Globus pallidus (tissue), 1 donor: ENCODE measurements at places on chromosomes 5 and 9.

- DNase-seq = no peak
Measured at GRCh38 chr9:80085668-80086067, 513.9 kb downstream of the TLE4 start.

DNA sequence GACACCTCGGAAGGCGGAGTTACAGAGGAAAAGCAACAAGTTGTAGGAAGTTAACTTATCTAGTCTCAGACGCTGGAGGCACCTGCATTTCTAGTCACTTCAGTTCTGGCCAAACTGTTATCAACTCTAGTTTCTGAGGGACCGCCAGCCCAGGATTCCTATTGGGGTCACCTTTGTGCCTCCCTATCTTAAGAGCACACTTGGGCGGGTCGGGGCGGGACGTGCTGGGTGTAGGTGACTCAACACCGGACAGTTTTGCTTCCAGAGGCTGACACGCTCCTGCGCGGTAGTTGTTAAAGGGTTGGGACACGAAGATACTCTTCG, 679 bp upstream of the KDM4C start:
- DNase-seq = peak; percentile 70

DNA sequence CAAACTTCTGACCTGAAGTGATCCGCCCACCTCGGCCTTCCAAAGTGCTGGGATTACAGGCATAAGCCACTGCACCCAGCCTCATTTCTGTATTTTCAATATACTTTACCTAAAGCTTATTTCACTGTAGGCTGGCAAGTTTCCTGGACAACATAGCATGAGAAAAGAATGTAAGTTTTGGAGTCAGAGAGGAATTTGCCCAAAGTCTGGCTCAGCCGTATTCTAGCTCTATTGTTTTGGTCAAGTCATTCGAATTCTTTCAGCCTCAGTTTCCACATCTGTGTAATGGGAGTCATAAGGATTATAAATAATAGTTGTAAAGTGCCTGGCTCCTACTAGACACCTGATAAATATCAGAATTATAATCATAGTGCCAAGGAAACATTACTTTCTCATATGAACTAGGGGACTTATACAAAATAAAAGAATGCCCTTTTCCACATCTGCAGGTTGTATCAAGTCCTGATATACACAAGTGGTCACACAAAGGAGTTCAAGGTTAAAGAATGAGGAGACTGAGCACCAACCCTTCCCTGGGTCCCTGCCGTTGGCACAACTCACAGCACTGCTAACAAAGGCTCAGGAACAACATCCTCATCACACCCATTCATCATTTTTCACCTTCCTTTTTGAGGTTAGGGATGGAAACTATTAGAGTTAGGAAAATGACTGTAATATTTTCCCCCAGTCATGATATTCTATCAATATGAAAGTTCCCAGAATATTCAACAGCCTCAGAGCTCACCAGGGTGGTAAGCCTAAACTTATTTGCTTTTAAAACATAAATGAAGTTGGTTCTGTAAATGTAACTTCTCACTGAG, 34.6 kb upstream of the RAI14 start:
- DNase-seq = no peak

DNA sequence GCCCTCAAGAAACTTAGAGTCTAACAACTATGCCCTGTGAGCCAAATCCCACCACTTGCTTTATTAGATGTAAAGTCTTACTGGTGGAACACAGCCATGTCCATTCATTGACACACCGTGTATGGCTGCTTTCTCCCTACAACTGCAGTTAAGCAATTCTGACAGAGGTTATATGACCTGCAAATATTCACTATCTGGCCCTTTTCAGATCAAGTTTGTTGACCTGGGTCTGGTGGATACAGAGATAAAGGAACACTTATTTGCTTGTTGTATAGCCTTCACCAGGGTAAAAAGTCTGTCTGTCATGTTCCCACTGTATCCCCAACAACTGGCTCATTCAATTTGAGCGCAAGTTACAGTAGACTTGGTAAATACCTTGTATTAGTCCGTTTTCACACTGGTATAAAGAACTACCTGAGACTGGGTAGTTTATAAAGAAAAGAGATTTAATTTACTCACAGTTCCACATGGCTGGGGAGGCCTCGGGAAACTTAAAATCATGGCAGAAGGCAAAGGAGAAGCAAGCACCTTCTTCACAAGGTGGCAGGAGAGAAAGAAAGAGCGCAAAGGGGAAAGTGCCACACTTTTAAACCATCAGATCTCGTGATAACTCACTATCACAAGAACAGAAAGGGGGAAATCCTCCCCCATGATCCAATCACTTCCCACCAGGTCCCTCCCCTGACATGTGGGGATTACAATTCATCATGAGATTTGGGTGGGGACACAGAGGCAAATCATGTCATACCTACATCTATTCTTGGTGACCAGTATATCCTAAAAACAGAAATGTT, 27.9 kb downstream of the DEPDC1B start:
- no peak for DNase-seq

DNA sequence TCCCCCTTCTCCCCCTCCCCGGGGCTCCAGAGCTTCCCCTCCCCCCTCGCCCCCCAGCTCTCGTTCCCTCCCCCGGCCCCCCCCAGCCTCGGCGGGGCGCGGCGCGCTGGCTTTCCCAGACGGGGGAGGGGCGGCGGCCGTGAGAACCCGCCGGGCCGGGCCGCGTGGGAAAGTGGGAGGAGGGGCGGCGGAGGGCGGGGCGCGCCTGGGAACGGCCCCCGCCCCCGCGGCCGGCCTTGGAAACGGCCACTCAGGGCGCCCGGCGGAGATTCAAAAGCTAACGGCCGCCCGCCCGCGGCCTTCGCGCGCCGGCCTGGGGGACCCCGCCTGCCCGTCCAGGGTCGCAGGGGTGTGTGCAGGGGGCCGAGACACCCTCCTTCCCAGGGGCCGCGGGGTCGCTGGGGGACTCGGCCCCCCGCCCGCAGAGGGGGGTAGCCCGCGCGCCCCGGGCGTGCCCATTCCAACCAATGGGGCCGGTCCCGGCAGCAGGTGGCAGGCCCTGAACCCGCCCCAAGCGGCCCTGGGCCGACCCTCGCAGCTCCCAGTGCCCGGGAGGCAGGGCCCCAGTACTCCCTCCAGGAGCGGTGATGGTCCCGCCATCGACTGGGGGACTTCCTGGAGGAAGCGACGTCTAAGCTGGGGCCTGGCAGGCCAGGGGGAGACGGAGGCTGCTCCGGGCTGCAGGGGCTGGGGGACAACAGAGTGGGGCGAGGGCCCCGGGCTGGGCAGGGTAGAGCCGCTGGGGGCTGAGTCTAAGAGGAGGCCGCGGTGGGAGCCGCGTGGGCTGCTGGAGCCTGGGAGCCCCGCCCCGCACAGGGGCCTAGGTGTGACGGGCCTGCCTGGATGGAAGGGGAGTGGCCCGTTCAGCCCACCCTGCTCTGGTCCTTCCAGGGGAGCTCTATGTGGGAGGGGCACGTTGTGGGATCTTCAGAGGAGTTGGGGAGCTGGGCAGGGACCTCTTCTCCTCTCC, 14.2 kb upstream of the NRARP start:
- no peak for DNase-seq

GRCh38 chr5:24547132-24547531, 97.6 kb downstream of the CDH10 start:
- DNase-seq = no peak

- DNase-seq = no peak
Measured at GRCh38 chr5:148491015-148491792, 107.4 kb downstream of the FBXO38 start.

DNA sequence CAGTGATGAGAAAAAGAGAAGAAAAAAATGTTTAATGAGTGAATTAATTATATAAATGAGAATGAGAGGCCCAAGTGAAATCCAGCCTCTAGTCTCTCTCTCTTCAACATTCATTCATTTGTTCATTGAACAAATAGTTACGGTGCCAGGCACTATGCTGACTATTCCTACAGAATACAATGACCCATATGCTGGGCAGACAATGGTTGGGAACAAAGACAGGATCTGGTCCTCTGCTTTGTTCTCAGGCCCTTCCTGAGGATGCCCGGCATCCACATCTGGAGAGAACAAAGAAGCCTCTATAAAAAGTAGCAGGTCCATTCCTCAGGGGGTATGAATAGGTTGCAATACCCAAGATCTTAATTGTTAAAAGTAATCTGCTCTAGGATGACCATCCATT, 6.9 kb downstream of the ADAM19 start:
- DNase-seq = peak; percentile 89

- no peak for DNase-seq
Measured at GRCh38 chr5:368183-369084, 46.9 kb downstream of the AHRR start.

DNA sequence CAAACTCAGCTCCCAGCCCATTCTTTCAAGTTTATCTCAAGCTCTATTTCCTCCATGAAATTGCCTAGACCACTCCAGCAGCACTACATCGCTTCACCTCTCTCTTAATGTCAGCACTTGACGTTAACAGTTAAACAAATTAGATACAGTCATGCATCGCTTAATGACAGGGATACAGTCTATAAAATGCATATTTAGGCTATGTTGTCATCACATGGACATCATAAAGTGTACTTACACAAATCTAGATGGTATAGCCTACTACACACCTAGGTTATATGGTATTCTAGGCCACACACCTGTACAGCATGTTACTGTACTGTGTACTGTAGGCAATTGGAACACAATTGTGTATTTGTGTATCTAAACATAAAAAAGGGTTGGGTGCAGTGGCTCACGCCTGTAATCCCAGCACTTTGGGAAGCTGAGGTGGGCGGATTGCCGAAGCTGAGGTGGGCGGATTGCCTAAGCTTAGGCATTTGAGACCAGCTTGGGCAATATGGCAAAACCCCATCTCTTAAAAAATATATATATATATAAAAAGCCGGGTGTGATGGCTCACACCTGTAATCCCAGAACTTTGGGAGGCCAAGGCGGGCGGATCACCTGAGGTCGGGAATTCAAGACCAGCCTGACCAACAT, 13.4 kb upstream of the PCSK5 start:
- no peak for DNase-seq

GRCh38 chr9:130579738-130580463, 524 bp downstream of the FUBP3 start:
- no peak for DNase-seq

DNA sequence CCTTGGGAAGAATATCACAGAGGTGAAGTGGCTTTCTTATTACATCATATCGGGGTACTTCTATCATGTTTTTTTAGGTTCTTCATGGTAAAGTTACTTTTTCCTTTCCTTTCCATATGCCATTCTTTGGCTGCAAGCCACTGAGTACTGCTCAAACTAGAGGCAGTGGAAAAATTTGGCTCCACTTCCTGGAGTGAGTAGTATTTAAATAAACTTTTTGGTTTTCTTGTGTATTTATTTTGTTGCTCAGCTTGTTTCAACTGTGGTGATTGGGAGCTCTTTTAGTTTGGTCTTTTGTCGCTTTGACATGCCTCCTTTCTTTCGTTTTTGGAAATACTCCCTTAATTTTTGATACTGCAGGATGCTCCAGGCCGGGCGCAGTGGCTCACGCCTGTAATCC, 69.8 kb downstream of the WDR70 start:
- DNase-seq = no peak

DNA sequence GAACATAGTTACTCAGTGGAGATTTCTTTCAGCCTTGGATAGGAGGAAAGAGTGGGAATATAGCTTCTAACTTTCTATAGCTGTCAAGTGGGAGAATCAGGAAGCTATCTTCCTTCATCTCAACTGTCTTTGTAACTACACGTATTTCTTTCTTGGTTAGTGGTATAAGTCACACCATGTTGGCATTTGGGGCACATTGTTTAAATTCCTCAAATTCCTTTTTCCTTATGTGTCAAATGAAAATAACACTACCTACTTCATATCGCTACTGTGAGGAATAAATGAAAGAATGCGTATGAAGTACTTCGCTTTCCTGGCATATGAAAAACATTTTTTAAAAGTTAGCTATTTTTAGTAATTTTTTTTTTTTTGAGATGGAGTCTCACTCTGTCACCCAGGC, 1082.5 kb upstream of the WWC1 start:
- DNase-seq = no peak
